Cardiac muscle cell (in vitro differentiated cells and primary cell): ENCODE measurements at places on chromosomes 4 and X.
A peak's percentile ranks its signal among the peaks of the same experiment; 100 is the strongest.

DNA sequence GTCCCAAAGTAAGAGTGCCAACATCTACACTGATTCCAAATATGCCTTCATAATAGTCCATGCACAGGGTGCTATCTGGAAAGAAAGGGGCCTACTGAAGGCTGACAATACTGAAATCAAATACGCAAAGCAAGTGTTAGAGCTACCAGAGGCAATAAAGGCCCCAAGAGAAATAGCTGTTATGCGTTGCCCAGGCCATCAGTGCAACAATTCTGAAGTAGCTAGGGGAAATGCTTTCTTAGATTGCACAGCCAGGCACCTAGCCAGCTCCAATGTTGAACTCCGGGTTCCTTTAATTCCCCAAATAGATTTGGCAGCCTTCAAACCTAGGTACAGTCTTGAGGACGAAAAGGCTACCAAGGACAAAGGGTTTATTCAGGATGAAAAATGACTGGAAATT lies 17.4 kb upstream of the PAPSS1 start:
- DNase-seq, result peak; percentile 12

GRCh38 chrX:30241724-30242415 lies at the start of gene MAGEB4:
MAGEB4 (plus strand) TSS chrX:30242000; CDS start chrX:30242136, 136 bp downstream.
- no peak for DNase-seq

DNA sequence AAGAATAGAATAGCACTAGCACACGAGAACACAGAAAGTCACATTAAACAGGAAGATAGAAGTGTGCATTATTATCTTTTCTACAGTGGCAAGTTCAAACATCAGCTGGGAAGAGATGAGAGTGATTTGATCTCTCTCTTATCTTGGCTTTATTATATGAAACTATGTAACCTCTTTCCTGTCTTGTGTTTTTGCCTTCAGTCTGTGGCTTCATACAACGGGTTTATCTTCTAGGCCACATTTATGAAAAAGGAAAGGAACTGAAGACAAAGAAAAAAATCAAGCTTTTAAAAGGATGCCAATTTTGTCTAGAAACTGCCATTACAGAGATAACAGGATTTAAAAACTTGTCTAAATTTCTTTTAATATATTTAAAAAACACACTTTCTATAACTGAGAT lies 983.6 kb downstream of the RPA4 start:
- DNase-seq, result no peak

GRCh38 chrX:45756557-45756956 lies 555.9 kb upstream of the DIPK2B start:
- no peak for DNase-seq

GRCh38 chrX:116232833-116233232 lies 62.3 kb downstream of the AGTR2 start:
- DNase-seq, result peak; percentile 81

DNA sequence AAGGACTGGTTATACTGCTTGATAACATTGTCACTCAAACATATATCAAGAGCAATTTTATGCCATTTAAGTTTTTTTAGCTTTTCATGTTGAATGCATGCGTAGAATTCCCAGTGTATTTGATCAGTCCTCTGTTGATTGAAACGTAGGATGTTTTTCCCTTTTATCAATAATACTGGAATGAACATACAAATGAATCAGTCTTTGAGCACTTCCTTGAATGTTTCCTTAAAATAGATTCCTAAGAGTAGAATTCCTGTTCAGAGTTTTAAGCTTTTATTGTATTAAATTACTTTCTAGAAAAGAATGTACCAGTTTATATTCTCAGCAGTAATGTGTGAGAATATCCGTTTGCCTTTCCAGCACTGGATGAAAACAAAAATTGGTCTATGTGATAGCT lies 37.8 kb downstream of the ADD1 start:
- DNase-seq, result no peak

DNA sequence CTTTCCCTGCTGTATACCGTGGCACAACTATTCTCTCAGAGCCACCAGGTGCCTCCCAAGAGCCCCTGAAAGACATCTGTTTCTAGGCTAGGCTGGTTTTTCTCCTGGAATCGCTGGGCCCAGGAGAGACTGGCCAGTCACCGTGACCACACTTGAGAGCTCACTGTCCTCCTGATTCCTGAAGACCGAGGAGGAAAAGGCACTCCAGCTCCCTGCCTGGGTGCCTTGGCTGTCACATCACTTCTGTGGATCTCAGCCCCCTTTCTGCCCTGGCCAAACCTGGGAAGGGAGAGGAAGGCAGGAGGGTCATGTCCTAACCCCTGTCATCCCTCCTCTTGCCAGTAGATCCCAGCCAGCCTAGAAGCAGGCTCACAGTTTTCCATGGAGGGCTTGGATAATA lies 54.7 kb upstream of the LAS1L start:
- DNase-seq, result no peak

GRCh38 chrX:110692866-110693265 lies 102.8 kb downstream of the CHRDL1 start:
- DNase-seq, result no peak

- DNase-seq, result no peak
Measured at GRCh38 chr4:116059361-116059760, 945.9 kb upstream of the NDST4 start.

- peak; percentile 76 for DNase-seq
Measured at GRCh38 chrX:37846934-37847732, at the start of gene DYNLT3. DYNLT3 (minus strand) TSS chrX:37847571; CDS start chrX:37847510, 61 bp downstream.

DNA sequence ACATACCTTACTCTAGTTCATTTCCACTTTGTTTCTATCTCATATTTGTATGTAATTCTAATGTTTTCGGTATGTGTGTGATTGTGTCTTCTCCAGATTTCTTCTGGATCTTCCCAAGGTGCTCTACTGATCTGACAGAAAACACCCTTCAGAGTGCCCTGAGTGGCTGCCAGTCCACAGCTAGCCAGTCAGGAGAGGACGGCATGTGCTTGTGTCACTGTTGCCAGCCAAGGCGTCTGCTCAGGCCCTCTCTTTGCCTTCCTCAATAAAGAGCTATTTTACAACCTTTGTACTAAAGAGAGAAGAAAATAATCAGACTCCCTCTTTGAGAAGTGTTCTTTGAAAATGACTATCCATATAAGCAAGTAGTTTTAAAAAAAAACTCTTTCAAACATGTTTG lies 29.0 kb downstream of the CD99L2 start:
- DNase-seq, result no peak

GRCh38 chrX:7252013-7252610 lies 104.2 kb upstream of the PUDP start:
- no peak for DNase-seq

DNA sequence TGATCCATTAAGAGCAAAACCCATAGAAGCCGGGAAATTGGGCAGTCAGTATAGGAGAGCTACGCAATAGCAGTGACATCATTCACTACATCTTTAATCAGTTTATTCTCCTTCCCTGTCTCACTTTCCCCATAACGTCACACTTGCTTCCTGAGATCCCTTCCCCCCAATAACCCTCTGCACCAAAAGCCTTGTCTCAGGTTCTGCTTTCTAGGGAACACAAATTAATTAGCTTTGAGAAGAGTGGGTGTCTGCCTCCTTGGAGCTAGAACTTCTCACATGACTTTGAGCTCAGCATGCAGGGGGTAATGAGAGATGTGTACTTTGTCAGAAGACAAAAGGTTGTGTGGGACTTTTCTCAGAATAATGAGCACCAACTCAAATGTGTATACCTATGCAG lies 128.3 kb upstream of the MAOA start:
- no peak for DNase-seq

DNA sequence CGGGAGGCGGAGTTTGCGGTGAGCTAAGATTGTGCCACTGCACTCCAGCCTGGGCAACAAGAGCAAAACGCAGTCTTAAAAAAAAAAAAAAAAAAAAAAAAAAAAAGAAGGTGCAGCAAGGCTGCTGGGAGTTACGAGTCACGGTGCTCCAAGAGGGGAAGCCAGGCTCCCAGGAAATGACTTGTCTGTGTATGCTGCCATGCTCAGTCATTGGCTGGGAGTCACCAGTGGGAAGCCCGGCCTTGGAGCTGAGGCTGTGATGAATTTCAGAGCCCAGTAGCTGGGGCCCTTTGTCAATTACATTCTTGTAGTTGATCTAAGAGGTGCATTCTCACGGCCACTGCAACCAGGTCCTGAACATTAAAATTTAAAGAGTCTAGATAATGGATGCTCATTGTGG lies 1105.1 kb upstream of the TENM3 start:
- DNase-seq, result no peak

DNA sequence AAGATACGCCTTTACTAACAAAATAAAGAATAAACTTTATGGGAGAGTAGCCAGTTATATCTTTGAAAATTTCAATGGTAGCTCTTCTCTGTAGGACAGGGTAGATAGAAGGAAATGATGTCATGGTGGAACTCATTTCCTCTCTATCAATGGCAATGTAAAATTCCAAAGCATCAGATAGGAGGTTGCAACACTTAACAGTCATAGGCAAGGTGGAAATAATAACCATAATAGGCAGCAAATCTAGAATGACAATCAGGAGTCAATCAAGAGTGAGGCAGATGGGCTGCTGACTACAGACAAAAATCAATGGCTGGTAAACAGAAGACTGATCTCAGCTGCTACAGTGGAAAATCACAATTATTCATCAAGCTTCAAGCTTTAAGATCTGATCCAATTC lies 53.9 kb upstream of the TET2 start:
- no peak for DNase-seq

DNA sequence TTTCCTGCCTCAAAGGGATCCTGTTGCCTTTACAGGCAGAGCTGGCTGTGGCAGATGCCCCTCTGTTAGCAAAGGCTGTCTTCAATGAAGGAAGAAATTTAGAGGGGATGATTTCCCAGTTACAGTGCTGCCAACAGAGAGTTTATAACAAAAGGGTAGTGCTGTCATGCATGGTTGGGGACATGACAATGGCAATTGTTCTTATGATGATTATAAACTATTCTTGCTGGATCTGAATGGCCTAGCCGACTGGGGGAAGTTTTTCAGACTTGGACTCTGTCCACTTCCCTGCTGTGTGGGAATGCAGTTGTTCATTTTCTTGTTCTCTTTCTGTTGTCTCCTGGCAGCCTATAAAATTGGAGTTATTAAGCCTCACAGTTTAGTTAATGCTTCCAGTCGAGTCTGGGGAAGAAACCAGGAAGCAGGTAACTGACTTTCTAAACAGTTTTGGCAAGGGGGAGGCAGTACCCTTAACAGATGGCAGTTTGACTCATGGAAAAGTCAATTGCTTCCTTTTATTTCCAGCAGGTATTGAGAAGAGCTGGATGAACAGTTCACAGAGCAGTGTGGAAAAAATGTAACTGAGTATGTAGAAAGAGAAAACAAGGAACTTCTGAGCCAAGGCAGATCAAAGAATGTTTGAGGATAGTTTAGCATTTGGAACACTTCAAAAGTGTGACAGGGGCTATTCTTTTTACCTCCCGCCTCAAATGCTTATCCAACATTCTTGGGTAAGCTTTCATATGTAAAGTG lies 582.6 kb downstream of the RAPGEF2 start:
- no peak for DNase-seq
